HAP-1 (cell line): ENCODE measurements at places on chromosomes 2 and 18.

GRCh38 chr2:36203366-36203765 is 152.2 kb upstream of the CRIM1 start:
- no peak for DNase-seq

DNA sequence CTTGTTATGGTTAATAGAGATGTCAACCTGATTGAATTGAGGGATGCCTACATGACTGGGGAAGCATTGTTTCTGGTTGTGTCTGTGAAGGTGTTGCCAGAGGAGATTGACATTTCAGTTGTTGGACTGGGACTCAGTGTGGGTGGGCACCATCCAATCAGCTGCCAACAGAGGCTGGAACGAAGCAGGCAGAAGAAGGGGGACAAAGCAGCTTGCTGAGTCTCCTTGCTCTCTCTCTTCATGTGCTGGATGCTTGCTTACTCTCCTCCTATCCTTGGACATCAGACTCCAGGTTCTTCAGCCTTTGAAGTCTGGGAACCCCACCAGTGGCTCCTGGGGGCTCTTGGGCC is 22.2 kb upstream of the SMAD4 start:
- no peak for DNase-seq

DNA sequence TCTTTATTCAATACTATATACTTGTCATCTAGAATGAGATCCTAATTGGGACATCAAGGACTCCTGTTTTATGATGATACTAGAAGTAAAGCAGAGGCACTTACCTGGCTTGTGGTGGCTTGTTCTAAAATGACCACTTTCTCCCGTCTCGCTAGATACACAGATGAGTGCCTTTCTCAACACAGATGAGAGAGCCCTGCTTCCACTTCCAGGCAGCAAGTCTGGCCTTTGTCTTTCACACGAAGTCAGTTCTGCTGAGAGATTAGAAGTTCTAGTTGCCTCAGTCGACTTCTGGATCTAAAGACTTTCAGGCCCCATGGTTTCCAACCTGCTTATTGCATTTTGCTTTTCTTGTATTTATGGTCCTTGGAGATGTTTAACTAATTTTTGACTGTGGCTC is 70.3 kb downstream of the PPP1R1C start:
- DNase-seq = no peak

GRCh38 chr18:32389858-32390257 is 80.8 kb downstream of the GAREM1 start:
- no peak for DNase-seq

DNA sequence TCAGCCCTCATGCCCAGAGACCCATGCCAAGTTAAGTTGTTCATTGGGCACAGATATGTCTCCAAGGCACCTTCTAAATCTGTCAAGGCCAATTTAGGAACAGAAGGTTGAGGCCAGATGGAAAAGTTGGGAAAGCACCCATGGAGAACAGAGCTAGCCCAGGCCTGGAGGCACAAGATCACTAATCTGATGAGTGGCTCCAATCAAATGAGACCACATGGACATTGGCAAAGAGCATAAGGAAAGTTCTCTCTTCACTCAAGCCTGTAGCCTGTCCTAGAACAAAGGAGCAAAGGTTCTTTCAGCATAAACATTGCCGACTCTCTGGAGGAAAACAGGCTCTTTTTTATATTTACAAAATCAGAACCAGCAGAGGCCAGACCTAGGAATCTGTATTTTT is 154.8 kb downstream of the RNF152 start:
- no peak for DNase-seq
